ENCODE measurements at places on chromosomes 5 and 9.

GRCh38 chr5:170484459-170484831 is 19.4 kb upstream of the KCNIP1 start:
- no peak for DNase-seq

DNA sequence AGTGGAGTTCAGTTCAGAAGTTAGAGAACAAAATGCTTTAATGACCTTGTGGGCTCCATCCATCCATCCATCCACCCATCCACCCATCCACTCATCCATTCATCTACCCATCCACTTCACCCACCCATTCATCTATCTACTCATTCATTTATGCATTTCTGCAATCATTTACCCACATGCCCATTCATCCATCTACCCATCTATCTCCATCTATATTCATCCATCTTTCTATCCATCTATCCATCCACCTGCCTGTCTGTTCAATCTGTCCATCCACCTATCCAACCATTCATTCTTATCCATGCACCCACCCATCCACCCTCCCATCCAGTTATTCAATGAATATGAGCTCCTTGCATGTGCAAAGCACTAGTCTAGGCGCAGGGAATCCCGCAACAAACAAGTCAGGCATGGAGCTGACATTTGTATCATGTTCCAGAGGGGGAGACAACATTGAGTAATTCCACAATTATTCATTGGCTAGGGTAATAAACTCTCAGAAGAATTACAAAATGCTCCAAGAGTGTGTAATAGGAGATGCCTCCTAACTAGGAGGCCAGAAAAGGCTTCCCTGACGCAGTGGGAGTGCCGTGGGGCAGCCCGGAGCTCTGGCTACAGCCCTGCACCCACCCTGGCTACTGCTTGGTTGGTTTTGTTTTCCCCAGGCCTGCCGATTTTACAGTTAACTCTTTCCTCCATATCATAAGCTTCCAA is 211.2 kb downstream of the NXNL2 start:
- no peak for DNase-seq

DNA sequence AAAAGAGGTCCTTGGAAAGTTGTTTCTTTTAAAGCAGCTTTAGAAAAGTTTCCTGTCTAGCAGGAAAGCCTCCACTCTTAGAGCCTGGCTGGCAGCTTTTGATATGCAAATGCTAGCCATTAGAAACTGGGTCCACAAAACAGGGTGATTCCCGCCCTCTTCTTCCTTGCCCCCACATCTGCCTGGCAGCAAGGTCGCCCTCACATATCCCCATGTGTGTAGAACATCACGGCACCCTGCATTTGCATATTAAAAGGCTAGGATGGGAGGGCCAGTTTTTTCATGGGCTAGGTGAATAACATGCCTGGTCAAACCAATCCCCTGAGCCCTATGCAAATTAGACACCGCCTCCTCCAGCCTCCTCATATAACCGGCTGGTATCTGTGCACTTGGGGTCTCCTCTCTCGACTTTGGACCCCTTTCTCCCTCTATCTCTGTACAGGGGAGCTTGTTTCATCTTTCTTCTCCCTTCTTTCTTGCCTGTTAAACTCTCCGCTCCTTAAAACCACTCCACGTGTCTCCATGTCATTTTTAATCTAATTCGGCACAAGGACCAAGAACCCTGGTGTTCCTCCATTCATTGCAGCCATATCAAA is 426.8 kb upstream of the CTNND2 start:
- no peak for DNase-seq

- no peak for DNase-seq
Observed at GRCh38 chr5:15252331-15252730, 247.6 kb upstream of the FBXL7 start.

- no peak for DNase-seq
Observed at GRCh38 chr9:84054341-84055010, 73.9 kb downstream of the RMI1 start.

- no peak for DNase-seq
Observed at GRCh38 chr9:134329576-134329855, 3.3 kb downstream of the RXRA start.

- no peak for DNase-seq
Observed at GRCh38 chr9:34997379-34997781, 7.8 kb downstream of the DNAJB5 start.

DNA sequence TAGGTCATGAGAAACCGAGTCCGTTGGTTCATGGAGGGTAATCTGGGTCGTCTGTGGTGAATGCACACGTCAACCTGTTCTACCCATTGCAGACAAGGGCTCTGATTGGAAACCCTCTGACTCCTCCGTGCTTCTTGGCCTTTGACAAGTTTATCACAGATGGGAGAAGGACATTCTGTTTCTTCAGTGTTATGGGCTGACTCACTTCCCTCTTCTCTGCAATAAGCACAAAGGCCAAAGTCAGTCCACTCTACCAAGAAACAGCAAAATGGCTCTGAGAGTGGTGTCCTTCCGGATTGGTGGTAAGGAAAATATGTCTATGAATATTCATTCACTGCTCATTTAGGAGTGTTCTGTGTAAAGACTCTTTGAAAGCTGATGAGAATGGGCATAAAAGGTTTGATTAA is 89.3 kb downstream of the FEM1C start:
- no peak for DNase-seq

DNA sequence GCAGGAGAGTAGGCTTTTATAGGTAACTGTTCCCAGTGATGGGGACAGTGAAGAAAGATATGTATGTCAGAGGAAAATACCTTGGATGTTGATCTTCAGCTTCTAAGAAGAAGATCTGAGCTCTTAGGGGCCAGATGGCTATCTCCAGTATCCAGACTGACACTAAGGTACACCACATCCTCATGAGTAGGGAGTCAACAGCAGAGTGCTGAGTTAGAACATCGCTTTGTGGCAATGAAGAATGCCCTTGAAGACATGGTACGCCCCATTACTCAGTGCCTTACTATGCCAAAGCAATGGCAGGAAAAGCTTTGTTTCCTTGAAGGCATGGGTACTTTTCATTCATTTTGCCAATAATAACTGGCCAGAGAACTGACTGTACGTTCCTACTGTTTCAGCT is 263.7 kb downstream of the CEMIP2 start:
- DNase-seq = no peak

DNA sequence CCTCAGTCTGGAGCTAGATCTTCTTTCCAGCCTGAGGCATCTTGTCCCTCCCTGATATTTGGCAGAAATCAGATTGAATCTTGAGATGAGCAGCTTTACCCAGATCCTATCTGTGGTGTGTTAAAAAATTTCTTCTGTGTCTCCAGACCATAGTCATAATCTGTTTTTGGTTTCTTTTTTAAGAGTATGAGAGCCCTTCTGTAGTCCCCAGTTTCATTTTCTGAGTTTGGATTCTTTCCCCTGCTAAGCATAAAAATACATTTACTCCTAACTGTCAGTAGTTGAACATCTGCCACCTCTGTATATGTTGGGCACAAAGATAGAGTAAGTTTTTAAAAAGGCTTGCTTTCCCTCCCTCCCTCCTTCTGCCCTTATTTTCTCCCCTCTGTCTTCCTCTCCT is 137.7 kb downstream of the CNTLN start:
- no peak for DNase-seq

- no peak for DNase-seq
Observed at GRCh38 chr5:9071074-9071473, 474.8 kb downstream of the SEMA5A start.

DNA sequence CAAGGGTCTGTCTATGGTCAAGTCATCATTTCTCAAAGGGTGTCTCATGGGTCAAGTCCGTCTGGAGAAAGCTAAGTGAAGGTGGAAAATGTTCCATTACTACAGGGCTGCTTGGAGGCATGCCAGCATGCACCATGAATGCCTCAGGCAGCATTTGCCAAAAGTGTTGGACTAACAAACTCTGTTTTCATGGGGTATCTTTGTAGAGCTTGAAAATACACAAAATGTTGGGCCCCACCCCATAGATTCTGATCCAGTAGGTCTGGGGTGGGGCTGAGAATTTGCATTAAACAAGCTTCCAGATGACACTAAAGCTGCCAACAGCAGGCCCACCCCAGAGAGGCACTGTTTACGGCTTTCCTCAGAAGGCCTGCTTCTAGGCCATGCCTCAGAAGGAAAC is 75.0 kb upstream of the FRRS1L start:
- no peak for DNase-seq

- DNase-seq = no peak
Observed at GRCh38 chr5:172686539-172687390, 45.7 kb downstream of the NEURL1B start.

DNA sequence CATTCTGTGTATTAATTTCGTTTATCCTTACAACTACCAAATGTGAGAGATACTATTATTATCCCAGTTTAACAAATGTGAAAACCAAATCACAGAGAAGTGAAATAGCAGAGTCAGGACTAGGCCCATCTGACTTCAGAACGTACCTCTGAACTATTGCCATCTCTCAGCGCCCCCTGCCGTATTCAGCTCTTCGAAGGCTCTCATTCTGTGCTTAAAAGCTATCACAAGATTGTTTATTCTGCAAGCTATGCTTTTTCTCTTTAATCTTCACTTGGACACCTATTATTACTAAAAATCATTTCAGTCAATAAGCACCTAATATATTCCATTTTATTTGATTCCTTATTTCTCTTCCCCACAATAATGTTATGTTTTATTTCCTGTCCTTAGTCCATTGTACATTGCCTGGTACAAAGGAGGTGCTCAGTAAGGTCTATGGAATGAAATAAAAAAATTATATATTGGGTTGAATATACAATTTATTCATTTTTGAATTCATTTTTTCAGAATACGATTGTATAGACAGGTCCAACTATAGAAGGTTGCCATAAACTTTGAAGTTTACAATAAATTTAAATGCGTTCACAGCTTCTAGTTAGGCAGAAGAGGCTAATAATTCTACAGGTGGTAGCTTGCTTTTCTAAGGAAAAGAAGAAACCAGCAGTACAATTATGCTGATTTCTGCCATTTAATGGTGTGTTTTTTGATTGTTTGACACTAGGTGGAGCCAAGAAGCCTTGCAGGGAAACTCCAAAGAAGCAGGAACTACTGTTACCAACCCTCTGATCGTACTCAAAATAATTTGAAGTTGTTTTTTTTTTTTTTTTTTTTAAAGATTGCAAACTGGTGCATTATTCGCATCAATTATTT is 202.2 kb upstream of the DMRTA1 start:
- DNase-seq = peak; percentile 30

DNA sequence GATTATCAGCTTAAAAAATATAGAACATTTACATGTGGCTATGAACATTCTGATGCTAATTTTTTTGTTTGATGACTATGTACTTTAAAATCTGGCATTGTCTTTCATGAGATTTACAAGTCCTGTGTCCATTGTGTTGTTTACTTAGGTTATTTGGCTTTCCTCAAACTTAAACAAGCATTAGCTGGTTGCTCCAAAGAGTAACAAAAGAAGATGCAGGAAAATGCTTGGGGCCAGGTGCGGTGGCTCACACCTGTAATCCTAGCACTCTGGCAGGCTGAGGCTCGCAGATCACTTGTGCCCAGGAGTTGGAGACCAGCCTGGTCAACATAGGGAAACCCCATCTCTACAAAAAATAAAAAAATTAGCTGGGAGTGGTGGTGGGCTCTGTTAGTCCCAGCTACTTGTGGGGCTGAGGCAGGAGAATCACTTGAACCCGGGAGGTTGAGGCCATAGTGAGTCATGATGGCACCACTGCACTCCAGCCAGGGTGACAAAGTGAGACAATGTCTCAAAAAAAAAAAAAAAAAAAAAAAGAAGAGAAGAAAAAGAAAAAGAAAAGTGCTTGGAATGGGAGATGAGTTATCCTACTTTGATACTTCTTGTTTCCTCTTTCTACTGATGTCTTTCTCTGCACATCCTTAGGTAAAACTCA is 39.7 kb downstream of the PAM start:
- DNase-seq = no peak

DNA sequence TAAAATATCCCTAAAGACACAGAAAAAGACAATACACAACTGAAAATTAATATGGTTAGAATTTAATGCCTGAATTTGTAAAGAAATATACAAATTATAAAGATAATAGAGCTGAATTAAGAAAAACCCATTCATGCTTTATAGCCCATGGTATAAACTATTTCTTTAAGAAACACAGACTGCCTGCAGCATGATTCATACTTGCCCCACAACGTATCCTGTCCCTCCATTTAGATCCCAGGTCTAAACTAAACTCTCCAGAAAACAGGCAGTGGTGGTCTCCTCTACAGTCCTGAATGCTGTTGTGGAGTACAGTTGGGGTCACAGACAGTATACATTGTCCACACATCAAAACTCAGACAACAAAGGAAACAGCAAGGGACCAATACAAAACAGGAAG is 24.8 kb downstream of the IL6ST start:
- no peak for DNase-seq

DNA sequence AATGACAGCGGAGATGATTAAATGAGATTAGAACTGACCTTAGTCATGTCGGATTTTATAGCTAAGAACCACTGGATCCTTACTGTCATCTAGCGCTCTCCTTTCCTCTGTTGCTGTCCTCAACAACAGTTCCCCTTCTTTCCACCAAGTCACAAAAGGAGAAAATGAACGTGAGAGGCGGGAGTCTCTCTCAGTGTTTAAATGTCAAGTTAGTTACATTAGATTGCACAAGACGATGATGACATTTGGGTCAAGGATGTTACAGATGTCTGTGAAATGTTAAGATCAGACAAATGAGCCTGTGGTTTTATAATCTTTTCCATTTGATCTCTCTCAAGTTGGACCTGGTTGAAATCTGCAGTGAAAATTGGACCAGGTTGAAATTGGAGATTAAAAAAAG is 53.5 kb downstream of the FBXO38 start:
- DNase-seq = no peak

DNA sequence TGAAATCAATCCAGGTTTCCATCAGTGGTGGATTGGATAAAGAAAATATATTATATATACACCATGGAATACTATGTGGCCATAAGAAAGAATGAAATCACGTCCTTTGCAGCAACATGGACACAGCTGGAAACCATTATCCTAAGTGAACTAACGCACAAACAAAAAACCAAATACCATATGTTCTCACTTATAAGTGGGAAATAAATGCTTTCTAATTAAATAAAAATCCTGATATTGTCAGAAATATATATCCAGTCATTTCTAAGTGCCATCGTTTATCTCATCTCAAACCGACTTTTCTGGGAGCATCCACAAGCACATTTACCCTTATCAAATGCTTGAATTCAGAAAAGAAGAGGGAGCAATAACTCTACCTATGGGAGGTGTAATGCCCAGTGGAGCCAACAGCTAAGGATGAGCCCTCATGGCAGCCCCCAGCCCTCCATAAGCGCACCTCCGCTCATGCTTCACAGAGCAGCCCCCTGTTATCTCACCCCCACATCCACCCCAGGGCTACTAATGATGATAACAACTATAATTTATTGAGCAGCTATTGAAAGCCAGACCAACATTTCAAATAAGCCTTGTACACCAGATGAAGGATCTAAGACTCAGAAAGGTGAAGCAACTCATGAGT is 101.7 kb upstream of the SPOCK1 start:
- DNase-seq = no peak
